ENCODE measurements at places on chromosomes 7 and 10. TPM values are rescaled to one million over a fixed set of nuclear protein-coding genes. Genes with fewer than 3 reads are reported as not detected.

Gene TEX47
- total RNA-seq: not detected

DNA sequence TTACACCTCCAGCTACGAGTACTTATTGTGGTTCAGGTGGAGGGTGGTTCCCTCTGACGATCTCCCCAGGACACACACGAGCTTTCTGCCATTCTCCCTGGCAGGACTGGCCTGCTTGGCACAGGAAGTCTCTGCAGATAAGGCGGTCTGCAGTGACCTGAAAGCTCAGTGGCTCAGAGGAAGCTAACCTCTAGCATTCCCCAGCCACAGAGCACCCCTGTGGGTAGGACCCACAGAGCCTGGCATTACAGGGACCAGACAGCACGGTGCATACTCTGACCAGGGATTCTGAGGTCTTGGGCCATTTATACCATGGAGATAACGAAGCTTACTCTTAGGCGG lies 1.9 kb upstream of the GPR146 start:
- peaks cover 52% of the 10 kb centered on the region for H3K4me1 ChIP-seq
- H3K4me3 ChIP-seq: no peak overlapping the region
- no peaks in the 10 kb centered on the region for H3K36me3 ChIP-seq
- no peaks in the 10 kb centered on the region for H3K27me3 ChIP-seq
- peak overlapping the region; percentile 86 for H3K27ac ChIP-seq

DNA sequence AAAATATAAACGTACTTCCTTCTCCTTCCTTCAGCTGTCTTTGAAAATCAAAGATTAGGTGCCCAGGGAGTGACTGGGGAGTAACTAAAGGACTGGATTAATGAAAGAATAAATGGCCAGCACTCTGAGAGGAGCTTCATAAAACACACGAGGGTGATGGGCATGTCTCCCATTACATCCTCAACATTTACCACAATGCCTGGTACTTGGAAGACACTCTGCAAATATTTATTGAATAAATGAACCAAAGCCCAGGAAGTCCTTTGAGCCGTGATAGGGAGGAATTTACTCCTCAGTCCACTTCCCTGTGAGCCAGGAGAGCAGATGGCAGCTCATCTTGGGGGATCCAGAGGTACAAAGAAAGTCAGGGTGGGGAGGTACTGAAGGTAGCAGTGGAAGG lies 96.3 kb downstream of the RAB11FIP2 start:
- no peak overlapping the region for H3K27ac ChIP-seq
- H3K27me3 ChIP-seq: no peaks in the 10 kb centered on the region
- H3K4me1 ChIP-seq: no peaks in the 10 kb centered on the region
- DNase-seq: no peak

GRCh38 chr10:63657761-63658160 lies 136.6 kb downstream of the REEP3 start:
- no peaks in the 10 kb centered on the region for H3K36me3 ChIP-seq
- no peaks in the 10 kb centered on the region for H3K4me1 ChIP-seq
- H3K4me3 ChIP-seq: no peak overlapping the region
- DNase-seq: no peak
- no peak overlapping the region for H3K27ac ChIP-seq

Gene TUBB8
- total RNA-seq: not detected

All from right atrium auricular region (tissue), 2 donors.